ENCODE measurements at places on chromosomes 13 and 19.

GRCh38 chr13:67351909-67352308 lies 121.8 kb upstream of the PCDH9 start:
- no peak for DNase-seq

DNA sequence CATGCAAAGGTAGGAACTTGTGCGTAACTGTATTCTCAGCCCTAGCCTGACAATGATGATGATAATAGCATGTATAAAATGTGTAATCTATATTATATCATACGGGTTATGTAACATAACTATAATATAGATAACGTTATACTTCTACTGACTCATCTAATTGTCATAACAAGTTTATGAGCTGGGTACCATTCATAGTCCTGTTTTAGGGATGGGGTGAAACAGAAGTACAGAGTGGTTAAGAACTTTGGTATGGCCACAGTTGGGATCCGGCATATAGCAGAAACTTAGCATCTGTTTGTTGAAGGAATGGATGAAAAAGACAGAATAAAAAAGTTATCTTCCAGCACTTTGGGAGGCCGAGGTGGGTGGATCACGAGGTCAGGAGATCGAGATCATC lies 5.2 kb downstream of the CTU1 start:
- no peak for DNase-seq

DNA sequence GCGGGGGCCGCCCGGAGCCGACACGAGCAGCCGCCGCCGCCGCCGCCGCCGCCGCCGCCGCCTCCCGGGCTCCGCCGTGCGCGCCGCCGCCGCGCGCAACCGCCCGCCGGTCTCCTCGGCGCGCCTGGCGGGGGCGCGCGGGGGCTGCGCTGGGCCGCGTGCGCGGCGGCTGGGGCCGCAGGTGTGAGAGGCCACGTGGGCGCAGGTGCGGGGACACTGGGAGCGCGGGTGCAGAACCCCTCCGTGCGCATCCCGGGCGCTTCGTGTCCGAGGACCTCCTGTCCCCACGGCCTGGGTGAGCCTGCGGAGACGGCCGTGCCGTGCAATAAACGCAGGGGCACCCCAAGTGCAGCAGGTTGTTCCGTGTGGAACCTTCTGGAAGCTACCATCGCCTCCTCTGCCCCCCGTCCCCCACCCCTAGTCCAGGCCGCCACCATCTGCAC lies at the start of gene LINGO3:
Gene LINGO3, minus strand, starts transcription at position 41 of the 443 bp plus-strand sequence. CDS start 16,378 bp downstream, outside the sequence.
- no peak for DNase-seq

- no peak for DNase-seq
Observed at GRCh38 chr13:112133499-112134390, 66.8 kb downstream of the SOX1 start.

GRCh38 chr13:29108068-29108786 lies 288.1 kb downstream of the MTUS2 start:
- no peak for DNase-seq

- DNase-seq, result no peak
Observed at GRCh38 chr19:41302624-41303351, 7.2 kb upstream of the CCDC97 start.

DNA sequence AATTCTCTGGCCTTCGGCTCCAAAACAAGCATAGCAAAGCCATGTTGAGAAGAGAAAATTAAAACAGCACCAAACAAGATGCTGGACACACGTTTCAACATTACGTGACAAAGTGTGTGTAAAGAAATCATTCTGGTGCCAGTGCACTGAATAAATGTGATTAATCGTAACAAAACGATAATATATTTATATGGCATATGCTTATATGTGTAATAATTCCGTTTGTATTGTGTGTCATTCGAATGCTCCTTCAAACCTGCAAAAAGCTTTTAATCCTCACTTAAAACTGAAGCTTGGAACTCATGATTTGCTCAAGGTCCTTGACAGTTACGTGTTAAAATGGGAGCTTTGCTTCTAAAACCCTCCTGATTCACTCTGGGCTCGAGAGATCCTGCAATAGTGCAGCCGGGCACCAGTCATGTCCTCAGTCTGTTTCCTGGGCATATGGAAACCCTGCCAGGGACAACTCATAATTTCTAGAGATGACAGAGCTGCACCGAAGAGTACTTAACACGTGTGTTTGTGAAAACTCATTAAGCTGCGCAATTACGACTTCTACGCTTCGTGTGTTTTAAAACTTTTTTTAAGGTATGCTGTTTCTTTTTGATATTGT lies 731 bp upstream of the AKAP8L start:
- no peak for DNase-seq

DNA sequence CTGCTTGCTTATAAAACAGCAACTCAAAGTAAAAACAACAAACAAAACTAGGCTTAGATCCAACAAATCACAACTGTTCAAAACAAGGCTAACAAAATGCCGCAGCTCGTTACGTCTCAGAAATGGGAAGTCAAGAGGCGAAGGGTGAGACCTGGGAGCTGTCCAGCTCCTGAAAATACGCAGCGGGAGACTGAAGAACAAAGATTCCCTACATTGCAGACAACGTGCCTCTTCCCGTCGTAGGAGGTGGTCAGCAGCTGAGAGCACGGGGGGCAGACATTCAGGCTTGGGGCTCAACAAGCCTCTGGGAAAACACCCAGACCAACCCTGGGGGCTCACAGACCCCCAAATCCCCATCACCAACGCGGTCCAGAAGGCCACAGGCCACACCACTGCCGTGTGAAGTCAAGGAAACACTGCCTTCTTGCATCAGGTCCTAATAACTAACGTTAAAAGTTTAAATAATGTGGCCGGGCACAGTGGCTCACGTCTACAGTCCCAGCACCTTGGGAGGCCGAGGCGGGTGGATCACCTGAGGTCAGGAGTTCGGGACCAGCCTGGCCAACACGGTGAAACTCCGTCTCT lies 13.5 kb downstream of the PLPP2 start:
- no peak for DNase-seq

DNA sequence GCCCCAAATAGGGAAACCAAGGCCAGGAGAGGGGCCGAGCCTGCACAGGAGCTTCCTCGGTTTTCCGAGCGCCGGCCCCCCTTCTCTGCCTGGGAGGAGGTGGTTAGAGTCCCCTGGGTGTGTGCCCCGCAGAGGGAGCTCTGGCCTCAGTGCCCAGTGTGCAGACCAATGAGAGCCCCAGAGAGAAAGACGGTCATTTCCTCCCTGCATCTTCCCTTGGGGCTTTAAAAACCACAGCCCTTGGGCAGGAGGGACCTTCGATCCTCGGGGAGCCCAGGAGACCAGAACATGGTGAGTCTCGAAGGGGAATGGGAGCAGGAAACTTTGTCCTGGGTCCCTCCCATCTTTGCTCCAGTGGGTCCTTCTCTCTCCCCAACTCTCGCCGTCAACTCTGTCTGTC lies at the start of gene C5AR1:
Gene C5AR1, plus strand, starts transcription at position 254 of the 400 bp plus-strand sequence. Its CDS starts 35 bp downstream, at position 289.
- DNase-seq, result no peak

DNA sequence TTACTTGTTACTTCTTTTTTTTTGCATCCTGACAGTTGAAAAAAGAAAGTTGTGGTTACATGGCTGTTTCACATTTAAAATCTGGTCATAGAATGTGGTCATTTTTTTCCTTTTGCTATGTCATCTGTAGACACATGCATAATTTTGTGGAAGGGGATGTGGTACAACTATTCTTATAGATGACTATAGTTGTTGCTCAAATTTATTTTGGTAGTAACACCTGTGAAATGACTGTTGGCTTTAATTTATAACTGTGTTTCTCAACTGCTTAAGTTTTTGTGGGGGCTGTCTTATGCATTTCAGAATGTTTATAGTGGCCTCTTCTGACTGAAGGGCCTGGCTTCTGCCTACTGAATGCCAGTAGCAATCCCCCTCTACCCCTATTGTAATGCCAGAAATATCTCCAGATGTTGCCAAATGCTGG lies 130.5 kb downstream of the PAN3 start:
- DNase-seq, result no peak

DNA sequence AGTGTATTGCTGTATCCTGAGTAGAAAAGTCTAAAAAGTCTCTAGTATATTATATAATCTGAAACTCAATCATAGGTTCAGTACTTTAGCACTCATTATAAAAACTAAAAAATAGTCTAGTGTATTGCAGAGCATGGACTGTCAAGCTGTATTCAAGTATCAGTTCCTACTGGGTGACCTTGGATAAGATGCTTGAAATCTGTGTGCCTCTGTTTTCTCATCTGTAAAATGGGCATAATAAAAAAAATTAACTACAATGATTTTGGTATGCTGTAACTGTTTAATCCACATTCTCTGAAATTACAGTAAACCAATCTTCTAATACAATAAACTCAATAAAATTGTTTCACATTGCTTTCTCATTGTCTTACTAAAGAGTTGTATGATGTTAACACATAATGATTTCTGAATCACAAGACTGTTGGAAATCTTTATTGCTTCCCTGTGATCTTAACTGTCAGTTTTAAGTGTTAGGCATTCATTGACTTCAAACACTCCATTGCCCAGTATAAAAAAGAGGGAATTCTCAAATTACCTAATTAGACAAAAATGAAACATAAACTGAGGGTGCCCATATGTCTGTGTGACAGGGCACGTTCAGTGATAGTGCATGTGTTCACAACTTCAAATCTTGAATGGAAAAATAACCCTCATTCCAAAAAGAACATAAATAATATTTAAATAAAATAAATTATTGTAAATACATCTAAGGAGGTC lies 2.2 kb downstream of the STARD13 start:
- no peak for DNase-seq

GRCh38 chr13:44904967-44905366 lies 84.3 kb downstream of the NUFIP1 start:
- no peak for DNase-seq

- DNase-seq, result peak; percentile 26
Observed at GRCh38 chr19:16584248-16585093, 12.3 kb upstream of the SLC35E1 start.

DNA sequence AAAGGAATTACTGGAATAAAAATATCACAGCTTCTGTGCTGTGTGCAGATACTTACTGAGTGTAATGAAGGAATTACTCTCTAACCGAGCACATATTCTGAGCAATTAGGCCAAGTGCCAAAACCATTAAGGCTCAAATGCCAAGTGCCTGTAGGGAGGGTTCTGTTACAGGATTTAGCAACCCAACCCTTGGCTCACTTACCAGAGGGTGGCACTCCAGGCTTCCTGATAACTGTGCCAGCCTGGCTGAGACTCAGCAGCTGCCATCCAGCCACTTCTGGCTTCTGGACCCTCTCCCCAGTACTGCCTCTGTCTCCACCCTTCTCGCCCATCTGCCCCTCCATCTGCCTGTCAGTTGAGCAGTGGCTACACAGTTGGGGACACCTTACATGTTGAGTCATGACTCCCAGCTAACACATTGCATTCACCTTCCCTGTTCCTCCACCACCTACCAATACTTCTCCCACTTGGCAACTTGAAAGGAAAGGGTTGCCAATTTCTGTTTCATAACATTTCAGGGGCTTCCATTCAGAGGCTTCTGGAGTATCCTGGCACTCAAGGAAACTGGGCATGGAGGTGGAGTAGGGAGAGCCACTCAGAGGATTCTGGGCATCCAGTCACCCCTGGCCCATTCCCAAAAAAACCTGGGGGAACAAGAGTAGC lies 110.5 kb downstream of the COG6 start:
- DNase-seq, result peak; percentile 81

GRCh38 chr13:26760832-26761582 lies 421 bp upstream of the GPR12 start:
- DNase-seq, result no peak

DNA sequence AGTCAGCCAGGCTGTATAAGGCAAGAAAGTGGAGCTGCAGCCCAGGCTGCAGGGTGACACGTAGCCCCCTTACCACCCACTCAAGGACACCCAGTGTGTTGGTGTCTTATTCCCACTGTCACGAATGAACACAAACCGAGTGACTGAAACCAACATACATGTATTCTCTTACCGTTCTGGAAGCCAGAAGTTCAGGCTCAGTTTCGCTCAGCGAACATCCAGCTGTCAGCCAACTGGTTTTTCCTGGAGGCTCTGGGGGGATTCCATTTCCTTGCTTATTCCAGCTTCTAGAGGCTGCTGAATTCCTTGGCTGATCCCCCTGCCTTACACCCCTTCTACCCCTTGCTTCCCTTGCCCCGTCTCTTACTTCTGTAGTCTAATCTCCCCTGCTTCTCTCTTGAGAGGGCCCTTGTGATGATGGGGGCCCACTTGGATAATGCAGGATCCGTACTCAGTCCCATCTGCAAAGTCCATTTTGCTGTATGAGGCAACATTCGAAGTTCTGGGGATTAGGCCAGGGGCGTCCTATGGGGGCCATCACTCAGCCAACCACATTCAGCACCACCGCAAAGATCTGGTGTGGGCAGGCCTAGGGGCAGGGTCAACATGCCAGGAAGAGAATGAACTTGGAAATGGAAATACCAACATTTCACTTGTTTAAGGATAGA lies 47.3 kb upstream of the MTIF3 start:
- no peak for DNase-seq

- no peak for DNase-seq
Observed at GRCh38 chr13:71156550-71156949, 710.5 kb downstream of the DACH1 start.

- peak; percentile 3 for DNase-seq
Observed at GRCh38 chr13:49213997-49214916, 5.9 kb upstream of the MLNR start.

DNA sequence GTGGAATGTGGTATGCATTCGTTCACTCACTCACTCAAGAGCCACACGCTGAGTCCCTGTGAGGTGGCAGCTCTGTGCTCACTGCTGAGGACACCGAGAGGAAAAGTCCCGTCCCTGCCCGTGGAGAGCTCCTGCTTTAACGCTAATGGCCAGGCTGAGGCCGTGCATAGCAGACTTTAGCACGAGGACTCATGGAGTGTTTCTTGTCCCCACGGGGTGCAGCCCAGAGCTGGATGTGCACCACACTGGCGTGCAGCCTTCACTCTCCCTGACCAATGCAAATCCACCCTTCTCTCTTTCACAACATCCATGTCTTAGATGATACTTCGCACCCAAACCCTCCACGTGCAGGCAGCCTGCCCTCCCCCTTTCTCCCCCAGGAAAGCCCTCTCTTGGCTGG lies 159.6 kb upstream of the ZNF536 start:
- no peak for DNase-seq

DNA sequence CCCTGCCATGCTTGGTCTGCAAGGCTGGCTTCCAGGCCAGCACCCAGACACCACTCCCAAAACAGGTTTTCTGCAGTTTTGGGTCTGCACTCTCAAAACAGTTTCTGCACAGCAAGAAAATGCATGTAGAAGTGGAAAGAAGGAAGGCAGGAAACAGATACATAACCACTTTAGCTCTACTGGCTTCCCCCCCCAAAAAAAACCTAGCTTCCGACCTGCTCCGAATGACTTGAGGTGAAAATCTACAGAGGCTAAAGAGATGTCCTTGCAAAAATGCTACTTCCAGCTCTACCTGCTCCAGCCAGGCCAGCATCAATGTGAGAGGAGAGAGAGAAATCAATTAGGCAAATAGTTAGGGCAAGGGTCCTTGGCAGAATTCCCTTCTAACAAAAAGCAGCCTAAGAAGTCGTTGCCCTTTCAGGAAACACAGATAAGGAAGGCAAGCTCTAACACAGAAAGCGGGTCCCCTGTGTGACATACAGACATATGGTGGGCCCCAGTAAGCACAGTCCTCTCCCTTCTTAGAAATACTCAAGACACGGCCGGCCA lies 3.4 kb downstream of the C19orf12 start:
- no peak for DNase-seq

DNA sequence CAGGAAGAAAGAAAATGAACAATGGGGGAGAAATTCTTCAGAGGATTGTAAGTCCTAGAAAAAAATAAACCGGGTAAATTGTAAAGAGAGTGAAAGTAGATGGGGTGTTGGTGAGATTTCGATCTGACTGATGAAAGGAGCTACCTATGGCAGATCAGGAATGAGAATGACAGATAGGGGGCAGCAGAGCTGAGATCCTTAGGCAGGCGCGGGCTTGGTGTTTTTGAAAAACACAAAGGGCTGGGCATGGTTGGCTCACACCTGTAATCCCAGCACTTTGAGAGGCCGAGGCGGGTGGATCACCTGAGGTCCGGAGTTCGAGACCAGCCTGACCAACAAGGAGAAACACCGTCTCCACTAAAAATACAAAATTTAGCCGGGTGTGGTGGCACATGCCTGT lies 1468.6 kb upstream of the SLC10A2 start:
- DNase-seq, result no peak

Measured in caudate nucleus (tissue), 63 donors.